ENCODE measurements at places on chromosomes 5 and 9.

DNA sequence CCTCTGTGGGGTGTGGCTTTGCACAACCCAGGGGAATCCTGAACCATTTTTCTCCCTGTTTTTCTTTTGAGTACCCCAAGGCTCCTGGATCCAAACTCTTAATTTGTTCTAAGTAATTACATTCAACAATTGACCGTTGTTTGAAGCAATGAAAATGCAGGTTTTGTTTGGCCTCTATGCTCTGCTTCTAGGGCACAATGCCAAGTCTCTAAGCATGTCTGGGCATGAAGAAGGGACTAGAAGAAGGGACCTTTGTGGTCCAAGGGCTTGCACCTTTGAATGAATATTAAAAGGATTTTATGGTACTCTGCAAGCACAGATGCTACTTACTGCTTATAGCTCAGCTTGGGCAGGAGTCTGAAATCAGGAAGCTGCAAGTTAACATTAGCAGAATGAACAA lies 6.6 kb upstream of the ENC1 start:
- no peak for DNase-seq

DNA sequence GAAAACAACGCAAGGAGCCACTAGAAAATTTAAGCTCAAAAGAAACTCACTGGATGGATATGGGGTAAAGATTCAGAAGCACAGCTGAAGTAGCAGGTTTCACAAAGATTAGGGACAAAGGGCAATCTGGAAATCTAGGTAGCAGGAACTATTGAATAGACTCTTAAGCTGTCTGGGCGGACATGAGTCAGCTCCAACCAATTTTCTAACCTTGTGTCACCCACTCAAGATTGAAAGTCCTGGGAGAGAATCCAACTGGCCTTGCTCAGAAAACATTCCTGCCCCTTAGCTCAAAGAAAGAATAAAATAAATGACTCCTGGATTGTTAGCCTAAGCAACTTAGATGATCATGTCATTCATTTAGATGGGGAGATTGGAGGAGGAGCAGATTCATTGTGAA lies 69.2 kb downstream of the STK32A start:
- DNase-seq = no peak

- DNase-seq = no peak
Observed at GRCh38 chr9:70036641-70037040, 7.0 kb upstream of the MAMDC2 start.

DNA sequence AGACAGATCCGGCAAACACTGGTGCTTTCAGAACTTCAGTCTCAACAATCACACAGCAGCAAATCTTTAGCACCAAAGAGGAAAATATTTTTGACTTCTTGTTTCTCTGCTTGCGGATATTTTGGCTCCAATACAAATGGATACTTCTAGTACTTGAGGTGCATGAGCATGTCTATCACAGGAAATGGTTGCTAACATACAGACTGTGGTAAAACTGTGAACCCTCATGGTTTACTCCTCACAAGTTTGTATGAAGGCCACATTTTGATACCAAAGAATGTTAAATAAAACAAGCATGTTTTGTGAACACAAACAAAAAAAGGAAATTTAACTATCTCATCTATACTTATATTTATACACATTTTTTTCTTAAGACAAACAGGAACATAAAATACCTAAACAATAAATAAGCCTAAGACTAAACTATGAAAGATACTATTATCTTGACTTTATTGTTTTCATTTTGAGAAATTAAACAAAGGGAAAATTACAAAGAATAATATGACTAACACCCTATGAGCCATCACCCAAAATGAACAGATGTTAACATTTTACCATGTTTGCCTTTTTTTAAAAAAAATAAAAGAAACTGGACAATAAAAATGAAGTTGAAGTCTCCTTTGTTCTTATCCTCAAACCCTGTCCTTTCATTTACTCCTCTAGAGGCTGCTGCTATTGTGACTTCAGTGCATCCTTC lies 135.0 kb upstream of the LHFPL2 start:
- no peak for DNase-seq

DNA sequence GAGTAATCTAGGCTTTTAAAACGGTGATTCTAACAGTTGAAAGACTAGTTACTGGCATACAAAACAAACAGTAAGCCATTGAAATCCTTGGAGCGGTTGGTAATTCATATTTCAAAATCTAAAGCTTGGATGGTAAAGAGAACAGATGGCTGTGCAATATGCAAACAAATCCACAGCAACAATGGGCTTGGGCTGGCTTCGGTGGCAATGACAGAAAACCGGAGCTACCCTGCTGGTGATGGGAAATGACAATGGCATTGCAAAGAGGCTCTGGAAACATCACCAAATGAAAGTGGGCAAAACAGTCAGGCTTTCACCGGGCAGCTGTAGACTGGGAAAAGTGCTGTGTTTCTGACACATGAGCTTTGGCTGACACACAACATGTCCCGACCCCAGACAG lies 42.2 kb downstream of the MED27 start:
- no peak for DNase-seq

- DNase-seq = no peak
Observed at GRCh38 chr5:64526734-64527439, 21.1 kb downstream of the RGS7BP start.

DNA sequence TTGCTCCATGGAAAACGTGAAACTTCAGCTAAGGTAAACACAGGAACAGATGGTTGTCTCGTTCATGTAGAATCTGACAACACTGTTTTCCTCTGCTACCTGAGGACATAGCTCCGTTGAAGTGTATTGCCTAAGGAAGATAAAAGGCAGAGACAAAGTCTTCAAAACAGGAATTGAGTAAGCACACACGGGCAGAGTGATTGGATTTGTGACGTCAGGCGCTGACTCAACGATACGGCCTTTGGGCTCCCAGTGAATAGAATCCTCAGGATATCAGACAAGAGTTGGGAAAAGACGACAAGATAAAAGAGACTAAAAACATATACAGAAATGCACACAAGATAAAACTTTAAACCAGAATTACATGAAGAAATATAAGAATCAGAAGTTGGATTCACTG lies 787.1 kb upstream of the CTNND2 start:
- no peak for DNase-seq

DNA sequence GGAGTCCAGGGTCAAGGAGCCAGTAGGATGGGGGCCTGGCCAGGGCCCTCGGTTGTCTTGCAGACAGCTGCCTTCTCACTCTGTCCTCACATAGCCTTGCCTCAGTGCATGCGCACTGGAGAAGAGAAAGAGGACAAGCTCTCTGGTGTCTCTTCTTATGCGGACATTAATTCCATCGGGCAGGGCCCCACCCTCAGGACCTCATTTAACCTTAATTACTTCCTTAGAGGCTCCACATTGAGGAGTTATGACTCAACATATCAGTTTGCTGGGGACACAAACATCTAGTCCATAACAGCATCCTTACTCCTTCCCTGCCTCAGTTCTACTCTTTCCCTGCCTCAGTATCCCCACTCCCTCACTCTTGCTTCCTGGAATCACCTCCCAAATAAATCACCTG lies 78.4 kb downstream of the FRMD3 start:
- DNase-seq = no peak

DNA sequence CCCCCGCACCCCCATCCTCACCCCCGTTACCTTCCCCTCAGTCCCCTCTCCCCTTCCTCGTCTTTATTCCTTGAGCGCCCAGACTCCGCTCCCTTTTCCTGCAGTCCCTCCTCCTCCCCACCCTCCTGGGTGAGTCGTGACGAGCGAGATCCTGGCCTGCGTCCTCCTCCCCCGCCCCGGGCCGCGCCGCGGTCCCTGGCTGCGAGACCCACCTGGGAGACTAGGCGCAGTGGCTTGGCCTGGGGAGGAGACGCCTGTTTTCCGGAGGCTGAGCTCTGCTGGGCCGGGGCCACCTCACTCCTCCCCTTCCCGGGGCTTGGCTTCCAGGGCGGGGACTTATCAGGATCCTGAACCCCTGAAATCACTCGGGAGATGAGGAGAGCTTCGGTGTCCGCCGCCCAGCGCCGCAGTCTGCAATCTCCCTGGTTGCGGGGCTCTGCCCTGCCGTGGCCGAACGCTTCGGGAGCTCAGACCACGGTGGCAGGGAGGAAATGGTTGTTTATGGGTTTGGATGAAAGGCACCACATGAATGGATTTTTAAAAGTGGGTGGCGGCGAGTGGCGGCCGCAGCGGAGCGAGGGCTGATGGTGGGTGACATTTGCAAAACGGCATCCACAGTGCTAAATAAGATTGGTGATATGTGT lies 984 bp downstream of the STXBP1 start:
- DNase-seq = no peak

DNA sequence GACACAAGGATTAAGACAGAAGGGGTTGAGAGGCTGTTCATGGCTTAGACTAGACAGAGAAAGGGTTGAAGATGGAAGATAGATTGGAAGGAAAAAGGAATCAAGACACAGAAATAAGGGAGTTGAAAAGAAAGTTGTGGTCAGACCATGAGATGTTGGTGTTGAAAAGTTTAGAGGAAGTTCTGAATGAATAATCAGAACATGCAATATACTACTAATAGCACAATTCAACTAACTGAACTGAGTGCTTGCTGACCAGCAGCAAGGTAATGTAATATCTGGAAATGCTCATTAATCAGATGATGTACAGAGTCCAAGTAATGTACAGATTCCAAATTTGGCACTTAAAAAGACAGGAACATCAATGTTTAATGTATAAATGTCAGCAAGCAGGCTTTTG lies 10.6 kb upstream of the NNT start:
- no peak for DNase-seq

- DNase-seq = no peak
Observed at GRCh38 chr5:172065431-172066065, 59.1 kb upstream of the FBXW11 start.
